ENCODE measurements at places on chromosomes 6 and 20. TPM values are rescaled to one million over a fixed set of nuclear protein-coding genes. Genes with fewer than 3 reads are reported as not detected.

Gene FAM217A
- total RNA-seq, result not detected

Gene MACROD2
- total RNA-seq, result 2.4 TPM

Gene XKR7
- total RNA-seq, result 0.36 TPM

DNA sequence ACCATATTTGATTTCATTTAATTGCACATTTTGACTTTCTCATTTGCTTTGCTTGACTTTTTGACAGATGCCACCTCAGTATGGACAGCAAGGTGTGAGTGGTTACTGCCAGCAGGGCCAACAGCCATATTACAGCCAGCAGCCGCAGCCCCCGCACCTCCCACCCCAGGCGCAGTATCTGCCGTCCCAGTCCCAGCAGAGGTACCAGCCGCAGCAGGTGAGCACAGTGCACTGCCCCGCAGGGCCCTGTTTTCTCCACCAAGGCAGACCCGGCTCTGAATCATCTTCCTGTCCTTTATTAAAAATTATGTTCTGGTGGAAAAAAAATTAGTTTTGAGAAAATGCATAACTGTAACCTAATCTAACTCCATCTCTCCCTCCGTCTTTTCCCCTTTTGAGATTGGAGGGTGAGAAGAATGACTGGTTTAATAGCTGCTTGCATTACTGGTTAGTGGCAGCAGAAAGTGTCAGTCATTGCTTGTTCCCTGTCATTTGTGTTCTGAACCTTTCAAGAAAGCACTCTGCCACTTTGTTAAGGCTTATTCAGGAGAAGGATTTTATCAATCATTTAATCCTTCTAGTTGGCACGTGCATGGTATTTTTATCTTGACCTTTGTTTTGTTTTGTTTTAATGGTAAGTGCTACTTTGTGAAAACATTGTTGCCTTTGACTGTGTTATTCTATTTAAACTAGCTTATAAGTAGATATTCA, 124.3 kb downstream of the ARID1B start:
- DNase-seq, result no peak

GRCh38 chr6:12129523-12129922, 117.4 kb downstream of the HIVEP1 start:
- no peak for DNase-seq

DNA sequence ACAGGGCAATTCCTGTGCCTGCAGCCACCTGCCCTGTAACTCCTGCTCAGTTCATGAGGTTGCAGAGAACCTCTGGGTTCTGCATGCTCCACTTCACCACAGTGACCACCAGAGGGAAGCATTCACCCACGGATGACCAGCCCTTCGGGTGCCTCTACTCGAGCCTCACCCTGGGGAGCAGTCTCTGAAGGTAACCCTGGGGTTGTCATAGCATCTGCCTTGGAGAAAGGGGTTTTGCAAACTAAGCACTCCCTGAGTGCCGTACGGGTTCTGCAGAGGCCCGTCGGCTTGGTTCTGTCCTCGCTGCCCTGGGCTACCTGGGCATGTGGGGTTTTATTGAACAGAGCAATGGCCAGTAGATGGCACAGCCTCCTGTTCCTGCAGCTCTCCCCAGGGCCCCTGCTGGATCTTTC, 10.2 kb upstream of the CST5 start:
- DNase-seq, result no peak

Gene WFDC5
- not detected for total RNA-seq

All from astrocyte (in vitro differentiated cells and primary cell).